ENCODE measurements at places on chromosomes 3 and 15.

GRCh38 chr15:75224281-75224680 is 22.6 kb downstream of the C15orf39 start:
- DNase-seq = no peak

- no peak for DNase-seq
These were observed 26.5 kb downstream of the KLF13 start for GRCh38 chr15:31352911-31353811.

GRCh38 chr15:70018646-70019600 is 78.8 kb downstream of the TLE3 start:
- DNase-seq = no peak

GRCh38 chr15:74535388-74536084 is 5.5 kb upstream of the ARID3B start:
- DNase-seq = no peak

- DNase-seq = no peak
These were observed 116.4 kb upstream of the AGBL1 start for GRCh38 chr15:85963262-85963760.

DNA sequence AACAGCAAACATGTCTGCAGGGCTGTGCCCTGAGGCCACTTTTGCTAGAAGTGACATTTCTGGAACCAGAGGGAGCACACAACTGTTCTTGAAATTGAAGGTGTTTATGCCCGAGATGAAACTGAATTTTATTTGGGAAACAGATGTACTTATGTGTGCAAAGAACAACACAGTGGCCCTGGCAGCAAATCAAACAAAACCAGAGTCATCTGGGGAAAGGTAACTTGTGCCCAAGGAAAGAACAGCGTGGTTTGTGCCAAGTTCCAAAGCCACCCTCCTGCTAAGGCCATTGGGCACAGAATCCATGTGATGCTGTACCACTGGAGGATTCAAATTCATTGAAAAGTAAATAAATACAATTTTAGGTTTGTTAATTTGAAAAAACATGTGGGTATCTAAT is 31.2 kb upstream of the RARRES1 start:
- no peak for DNase-seq

Data from stimulated activated CD4-positive, alpha-beta T cell treated with anti-CD3 and anti-CD28 coated beads, Interleukin-12 subunit alpha, Interleukin-12 subunit beta, amount 100 ng/mL, for 24 hours (primary cell).